ENCODE measurements at places on chromosomes 11 and 22.
A peak's percentile ranks its signal among the peaks of the same experiment; 100 is the strongest.

DNA sequence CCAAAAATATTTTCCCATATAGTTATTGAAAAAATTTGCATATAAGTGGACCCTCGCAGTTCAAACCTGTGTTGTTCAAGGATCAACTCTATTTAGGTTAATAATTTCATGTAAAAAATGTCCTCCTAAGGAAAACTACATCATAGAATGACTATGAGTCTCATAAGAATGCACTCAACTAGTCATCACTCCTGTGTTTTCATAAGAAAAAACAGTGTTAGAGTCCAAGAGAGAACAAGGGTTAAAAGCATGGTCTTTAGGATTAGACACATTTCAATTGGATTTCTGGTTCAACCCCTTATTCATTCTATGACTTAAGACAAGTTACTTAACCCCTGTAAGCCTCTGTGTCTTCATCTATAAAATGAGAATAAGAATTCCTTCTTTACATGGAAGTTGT lies 5.1 kb downstream of the PARVA start:
- peak; percentile 24 for DNase-seq

- DNase-seq = no peak
These were observed 85.1 kb downstream of the MYO7A start for GRCh38 chr11:77213029-77213579.

- DNase-seq = no peak
These were observed 18.7 kb downstream of the RNF141 start for GRCh38 chr11:10522276-10522675.

GRCh38 chr11:17563231-17563646 lies 16.2 kb downstream of the OTOG start:
- DNase-seq = no peak
